ENCODE measurements at places on chromosomes 1 and 21.

- no peak for DNase-seq
Measured at GRCh38 chr1:233256191-233256590, 39.3 kb downstream of the PCNX2 start.

GRCh38 chr1:241591736-241592135, 48.4 kb downstream of the CHML start:
- DNase-seq = no peak

DNA sequence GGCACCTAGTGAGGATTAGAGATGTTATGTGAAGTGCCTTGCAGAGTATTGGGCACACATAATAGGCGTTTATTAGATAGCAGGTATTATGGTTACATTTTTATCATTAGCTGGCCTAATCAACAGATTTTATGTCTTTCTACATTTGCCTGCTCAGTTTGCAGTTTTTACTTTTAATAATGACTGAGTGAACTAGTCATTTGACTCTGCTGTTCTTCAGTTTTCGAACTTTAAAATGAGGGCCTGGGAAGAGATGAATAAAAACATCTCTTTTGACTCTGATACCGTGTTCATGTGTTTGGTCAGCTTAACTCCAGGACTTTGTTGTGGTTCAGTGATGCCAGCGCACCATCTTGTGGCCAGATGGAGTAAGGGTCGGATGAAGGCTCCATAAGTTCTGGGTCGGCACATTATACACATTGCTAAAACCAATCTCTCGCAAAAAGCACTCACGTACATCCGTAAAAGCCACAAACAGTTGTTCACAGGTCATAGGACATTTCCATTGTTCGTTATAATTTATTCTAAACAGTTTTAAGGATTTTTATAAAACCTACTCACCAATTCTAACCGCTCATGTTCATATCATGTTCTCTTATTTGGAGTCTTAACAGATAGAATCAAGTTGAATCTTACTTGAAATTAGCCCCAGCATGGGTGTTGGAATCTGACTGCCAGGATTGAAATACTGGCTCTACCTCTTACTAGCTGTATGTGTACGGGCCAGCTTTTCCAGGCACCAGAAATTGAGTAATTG, 78.4 kb upstream of the GPR88 start:
- DNase-seq = peak; percentile 33

- DNase-seq = no peak
Measured at GRCh38 chr1:207429963-207430362, 24.2 kb upstream of the CR2 start.

- no peak for DNase-seq
Measured at GRCh38 chr1:13983393-13983792, 283.4 kb downstream of the PRDM2 start.

DNA sequence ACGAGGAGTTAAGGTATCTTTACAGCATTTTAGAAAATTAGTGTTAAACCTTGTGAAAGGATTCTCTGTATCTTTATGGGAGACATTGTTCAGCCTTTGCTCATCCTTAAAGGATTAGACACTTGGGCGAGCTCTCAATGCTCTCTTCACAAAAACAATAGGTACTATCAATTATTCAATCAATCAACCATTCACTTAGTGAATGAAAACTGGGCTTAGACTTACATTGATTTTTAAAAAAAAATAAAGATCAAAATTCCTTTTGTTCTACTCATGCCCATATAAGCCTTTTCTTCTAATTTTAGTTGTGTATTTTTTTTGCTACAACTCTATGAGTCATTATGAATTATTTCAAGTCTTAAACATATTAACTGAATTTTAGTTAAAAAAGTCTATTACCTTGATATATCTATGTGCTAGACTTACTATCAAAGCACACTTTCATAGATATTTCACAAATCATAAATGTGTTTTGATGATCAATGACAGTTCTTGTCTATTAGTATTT, 181.2 kb downstream of the DPYD start:
- DNase-seq = no peak

GRCh38 chr1:62318756-62319544, at the start of gene KANK4:
KANK4 (minus strand) TSS chr1:62319434; CDS start chr1:62281564, 37,870 bp downstream.
- DNase-seq = peak; percentile 11

GRCh38 chr1:16126160-16126559, 29.7 kb downstream of the EPHA2 start:
- DNase-seq = no peak

DNA sequence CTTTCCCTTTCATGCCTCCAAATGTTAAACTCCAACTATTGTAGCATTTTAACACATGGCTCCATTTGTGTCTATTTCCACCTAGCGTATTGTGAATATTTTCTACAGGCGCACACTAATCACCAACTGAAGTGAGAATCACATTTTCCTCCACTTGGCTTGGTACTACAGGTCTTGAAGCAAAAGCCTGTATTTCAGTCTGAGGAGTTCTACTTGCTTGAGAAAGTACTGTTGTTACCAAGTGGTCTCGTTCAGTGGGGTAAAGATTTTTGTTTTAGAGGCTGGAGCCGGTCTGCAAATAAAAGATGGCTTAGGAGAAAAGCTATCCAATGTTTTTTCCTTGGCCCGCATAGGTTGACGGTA, 550 bp upstream of the PTBP2 start:
- DNase-seq = no peak

- DNase-seq = no peak
Measured at GRCh38 chr1:233224311-233224710, 71.2 kb downstream of the PCNX2 start.

All from NCI-H510A (cell line).